ENCODE measurements at places on chromosomes 16 and 17.

DNA sequence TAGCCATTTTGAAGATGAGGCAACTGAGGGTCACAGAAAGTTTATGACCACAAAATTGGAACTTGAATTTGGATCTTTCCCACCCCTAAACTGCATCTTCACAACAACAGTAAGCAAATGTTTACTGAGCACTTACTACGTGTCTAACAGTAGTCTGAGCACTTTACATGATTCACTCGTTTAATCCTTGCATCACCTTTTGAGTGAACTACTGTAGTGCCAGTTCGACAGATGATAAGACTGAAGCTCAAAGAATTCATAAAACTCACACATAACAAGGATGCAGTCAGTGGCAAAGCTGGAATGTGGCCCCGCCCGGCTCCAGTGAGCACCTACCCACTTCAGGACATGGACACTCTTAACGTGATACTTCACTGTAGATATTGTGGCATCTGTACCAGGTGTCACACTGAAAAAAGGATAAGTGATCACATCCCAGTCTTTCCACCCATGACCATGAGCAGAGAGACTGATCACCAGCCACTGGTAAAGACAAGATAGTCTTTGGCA is 36.0 kb upstream of the HLF start:
- no peak for DNase-seq

DNA sequence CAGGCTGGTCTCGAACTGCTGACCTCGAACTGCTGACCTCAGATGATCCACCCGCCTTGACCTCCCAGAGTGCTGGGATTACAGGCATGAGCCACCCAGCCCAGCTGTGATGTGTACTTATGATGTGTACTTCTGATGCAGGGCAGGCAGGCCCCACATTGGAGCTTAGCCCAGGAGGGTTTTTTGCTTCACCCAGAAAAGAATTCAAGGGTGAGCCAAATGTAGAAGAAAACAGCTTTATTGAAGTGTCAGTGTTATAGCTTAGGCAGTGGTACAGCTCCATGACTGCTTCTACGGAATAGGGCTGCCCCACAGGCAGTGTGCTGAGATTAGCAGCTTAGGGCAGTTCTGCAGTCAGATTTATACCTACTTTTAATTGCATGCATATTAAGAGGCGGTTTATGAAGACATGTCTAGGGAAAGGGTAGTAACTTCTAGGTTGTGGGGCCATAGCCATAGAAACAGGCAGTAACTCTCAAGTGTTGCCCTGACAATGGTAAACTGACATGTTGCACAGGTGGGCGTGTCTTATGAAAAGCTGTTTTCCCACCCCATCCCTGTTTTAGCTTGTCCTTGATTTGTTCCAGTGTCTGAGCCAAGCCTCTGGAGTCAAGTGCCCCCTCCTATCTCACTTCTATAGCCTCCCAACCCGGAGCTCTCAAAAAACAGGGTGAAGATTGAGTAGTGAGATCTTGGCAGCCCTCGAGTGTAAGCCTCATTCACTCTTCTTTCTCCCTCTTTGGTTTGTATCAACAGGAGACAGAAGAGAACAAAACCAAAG is 24.1 kb upstream of the POLR3E start:
- DNase-seq = no peak

DNA sequence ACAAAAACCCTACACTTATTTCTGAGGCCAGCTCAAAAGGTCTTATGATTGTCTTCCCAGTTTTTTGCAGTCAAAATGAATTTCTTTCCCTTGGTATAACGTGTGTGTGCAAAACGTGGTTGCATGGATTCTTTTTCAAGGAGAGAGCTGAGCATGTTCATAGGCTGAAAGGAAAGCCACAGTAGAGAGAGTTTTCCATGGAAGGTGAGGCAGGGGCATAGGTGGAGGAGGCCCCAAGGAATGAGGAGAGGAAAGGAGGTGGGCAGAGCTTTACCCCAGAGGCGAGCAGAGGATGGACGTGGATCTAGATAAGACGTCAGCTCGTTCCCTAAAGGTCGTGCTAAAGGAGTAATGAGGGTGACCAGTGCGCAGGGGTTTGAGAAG is 22.8 kb downstream of the TRPV2 start:
- no peak for DNase-seq

GRCh38 chr16:62137996-62138395 is 101.8 kb upstream of the CDH8 start:
- DNase-seq = no peak

DNA sequence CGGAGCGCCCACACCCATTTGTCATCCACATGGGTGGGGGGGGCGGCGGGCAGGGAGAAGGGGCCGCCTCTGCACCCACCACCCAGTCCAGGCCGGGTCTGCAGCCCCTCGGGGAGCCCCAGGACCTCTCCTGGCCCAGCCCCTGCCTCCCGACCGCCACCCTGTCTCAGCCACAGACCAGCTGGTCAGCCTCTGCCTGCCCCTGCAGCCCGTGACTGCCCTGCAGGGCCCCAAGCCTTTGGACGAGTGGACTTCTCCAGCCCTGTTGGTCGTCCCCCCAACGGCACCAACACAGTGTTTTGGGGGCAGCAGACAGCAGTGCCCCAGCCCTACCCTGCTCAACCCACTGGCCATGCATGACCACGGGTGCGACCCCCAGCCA is 1.2 kb downstream of the PRR35 start:
- DNase-seq = no peak

DNA sequence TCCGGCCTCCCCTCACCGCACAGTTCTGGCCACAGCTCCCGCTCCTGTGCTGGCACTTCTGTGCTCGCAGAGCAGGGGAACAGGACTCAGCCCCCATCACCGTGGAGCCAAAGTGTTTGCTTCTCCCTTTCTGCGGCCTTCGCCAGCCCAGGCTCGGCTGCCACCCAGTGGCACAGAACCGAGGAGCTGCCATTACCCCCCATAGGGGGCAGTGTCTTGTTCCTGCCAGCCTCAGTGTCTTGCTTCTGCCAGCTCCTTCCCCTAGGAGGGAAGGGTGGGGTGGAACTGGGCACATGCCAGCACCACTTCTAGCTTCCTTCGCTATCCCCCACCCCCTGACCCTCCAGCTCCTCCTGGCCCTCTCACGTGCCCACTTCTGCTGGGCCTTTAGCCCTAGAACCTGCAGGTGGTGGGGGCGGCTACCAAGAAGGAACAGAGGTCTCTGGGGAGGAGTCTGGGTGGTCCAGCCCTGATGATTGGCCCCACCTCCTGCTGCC is 645 bp upstream of the ELMO3 start:
- no peak for DNase-seq

DNA sequence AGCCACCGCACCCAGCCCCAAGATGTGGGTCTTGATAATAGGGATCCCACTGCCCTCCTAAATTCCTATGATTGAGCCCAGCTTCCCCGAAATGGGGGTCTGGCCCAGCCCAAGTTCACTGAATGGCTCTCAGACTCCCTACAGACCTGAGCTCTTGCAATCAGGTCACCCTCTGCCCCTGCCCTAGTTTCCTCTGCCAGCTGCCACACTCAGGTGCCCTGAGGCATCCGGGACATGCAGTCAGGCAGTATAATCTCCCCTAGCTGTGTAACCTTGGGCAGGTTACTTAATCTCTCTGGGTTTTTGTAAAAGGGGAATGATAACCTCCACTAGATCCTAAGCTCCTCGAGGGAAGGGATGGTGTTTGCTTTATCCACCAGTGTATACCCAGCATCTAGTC is 61.1 kb upstream of the TOB1 start:
- no peak for DNase-seq

GRCh38 chr16:78794581-78795250 is 695.3 kb downstream of the WWOX start:
- DNase-seq = no peak

GRCh38 chr17:1119924-1120323 is 59.9 kb downstream of the ABR start:
- DNase-seq = no peak

DNA sequence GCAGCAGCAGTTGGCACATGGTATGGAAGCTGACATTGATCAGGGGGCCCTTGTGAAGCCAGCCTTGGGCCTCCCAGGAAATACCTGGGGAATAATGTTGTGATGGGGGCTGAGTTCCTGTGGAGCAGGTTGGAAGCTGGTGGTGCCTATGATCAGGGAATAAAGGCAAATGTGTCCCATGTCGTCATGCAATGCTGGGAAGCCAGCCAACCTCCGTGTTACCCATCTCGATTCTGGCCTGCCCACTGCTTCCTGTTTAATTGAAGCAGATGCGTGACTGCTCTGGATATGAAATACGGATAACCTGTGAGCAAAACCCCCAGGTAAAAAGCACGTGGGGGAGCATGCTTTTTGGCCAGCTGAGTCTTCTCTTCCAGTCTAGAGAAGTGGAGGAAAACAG is 580.4 kb upstream of the HSBP1 start:
- DNase-seq = no peak

GRCh38 chr16:872436-873242 is 72.1 kb upstream of the GNG13 start:
- DNase-seq = no peak

DNA sequence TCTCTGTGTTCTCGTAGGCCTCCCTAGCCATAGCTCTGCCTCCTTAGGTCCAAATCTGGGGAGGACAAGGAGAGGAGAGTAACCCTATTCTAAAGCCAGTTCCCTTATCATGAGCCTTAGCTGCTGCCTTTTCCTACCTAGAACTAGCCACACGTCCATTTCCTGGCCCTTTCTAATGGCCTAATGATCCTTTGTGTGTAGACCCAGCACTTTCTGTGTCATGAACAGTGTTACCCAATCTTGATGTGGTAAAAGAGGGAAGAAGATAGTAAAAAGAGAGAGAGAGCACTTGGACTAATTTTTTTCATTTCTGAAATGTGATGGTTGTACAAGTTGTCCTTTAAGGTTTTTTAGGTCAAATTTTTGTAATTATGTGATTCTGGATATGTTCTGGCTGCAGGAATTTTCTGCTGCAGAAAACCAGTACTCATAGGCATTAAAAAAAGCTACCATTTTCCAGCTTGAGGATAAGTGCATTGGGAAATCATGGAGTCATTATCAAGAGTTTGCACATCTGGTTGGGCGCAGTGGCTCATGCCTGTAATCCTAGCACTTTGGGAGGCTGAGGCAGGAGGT is 18.2 kb downstream of the CASC3 start:
- DNase-seq = no peak

Measured in stimulated activated CD4-positive, alpha-beta T cell treated with anti-CD3 and anti-CD28 coated beads, Interleukin-4, amount 100 ng/mL, for 4 hours (primary cell).